AG09319 (cell line): ENCODE measurements at places on chromosomes 7 and 10.

- no peak for DNase-seq
Measured at GRCh38 chr7:157495594-157495993, 158.8 kb downstream of the DNAJB6 start.

- DNase-seq: no peak
Measured at GRCh38 chr7:134599371-134599770, 47.3 kb upstream of the BPGM start.

- DNase-seq: no peak
Measured at GRCh38 chr7:155763691-155764437, 48.4 kb downstream of the SHH start.

GRCh38 chr10:77512219-77512578 lies 125.4 kb downstream of the KCNMA1 start:
- DNase-seq: no peak

DNA sequence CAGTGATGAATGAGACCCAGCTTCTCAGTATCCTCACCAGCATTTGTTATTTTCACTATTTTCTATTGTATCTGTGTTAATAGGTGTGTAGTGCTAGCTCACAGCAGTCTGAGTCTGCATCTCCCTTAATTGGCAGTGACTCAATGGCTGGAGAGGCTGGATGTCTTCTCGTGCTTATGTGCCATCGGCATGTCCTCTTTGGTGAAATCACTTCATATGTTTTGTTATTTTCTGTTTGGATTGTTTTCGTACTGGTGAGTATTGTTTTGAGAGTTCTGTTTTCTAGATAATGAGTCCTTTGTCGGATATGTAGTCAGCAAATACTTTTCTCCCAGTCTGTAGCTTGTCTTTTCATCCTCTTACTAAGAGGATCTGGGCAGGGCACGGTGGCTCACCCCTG lies 66.1 kb downstream of the AMZ1 start:
- no peak for DNase-seq

DNA sequence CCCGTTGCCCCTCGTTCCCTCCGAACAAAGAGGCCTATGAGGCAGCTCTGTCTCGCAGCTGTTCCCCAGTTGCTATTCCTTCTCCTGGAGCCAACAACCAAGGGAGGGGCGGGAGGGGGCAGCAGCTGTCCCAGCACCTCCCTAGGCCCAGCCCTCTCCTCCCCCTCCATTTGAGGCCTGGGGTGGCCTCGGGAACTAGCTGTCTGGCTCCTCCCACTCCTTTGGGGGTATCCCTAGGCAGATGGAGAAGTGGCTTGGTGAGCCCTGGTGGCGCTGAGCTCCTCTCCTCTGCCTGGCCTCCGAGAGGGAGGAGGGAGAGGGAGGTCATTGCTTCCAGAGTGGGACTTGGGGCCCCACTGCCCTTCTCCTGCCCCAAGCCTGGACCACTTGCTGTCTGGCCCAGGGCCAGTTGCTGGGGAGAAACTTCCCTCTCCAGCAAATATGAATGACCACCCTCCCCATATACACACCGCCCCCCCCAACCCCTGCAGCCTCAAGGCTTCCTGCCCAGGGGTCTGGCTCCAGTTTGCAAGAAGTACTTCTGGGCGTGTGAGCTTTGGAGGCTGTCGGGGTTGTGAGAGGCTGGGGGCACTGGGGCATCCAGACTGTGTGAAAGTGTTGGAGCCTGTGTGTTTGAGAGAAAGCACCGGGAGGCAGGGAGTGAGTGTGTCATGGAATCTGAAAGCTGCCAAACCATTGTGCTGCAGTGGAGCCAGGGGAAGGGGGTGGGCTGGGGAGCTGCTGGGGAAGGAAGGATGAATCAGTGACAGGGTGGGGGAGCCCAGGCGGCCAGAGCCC lies 3.1 kb downstream of the FLNC start:
- no peak for DNase-seq

- DNase-seq: no peak
Measured at GRCh38 chr10:101595591-101596433, 7.7 kb downstream of the DPCD start.

DNA sequence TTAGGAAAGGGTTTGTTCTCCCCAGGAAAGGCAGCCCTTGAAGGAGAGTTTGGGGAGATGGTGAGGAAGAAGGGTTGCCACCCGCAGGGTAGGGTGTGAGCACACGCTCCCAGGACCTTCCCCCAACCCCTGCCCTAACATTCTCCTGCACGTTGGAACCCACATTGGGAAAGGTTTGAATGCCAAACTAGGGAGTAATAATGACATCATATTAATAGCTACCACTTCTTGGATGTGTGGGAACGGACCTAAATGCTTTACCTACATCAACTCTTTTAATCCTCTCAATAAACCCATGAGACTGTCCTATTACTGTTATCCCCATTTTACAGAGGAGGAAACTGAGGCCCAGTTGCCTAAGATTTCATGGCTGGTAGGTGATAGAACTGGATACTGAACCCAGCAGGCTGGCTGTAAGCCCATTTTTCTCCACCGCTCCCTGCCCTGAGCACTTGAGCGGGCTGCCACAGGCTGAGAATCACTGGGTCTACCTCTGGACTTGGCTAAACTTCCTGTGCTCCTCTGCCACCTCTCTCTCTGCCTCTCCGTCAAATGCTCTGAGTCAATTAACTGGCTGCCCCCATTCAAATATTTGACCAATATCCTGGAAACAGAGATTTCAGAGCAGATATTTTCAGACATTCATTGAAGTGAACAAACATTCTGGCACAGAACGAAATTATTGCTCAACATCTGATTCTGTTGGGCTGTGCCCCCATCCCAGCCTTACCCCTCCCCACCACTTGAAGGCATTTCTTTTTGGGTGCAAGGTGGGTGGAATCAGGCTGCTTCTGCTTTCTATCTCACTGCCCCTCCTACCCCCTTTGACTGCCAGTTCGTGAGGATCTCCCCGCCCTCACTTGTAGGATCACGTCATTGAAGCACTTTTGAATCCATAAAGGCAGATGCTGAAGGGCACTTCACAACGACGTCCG lies 129.7 kb downstream of the C10orf105 start:
- no peak for DNase-seq

DNA sequence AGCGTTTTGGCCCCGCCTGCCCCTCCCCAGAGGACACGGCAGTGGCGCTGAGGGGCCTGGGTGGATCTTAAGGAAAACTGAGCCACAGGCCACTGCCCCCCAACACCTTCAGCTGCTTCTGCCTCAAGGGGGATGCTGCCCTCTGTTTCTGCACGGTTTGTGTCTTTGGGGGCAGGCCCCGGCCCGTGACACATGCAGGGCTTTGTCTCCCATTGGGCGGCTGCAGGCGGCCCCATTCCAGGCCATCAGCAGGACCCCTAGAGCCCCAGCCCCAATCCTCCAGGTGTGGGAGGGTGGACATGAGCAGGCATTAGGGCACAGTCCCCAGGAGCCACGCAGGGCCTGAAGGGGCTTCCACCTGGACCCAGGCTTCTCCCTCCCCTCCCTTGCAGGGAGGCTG lies 25.3 kb upstream of the PPP2R2D start:
- DNase-seq: no peak

GRCh38 chr10:43648095-43648397 lies 635 bp downstream of the ZNF32 start:
- DNase-seq: no peak

- DNase-seq: no peak
Measured at GRCh38 chr7:35386816-35387706, 133.2 kb upstream of the TBX20 start.

DNA sequence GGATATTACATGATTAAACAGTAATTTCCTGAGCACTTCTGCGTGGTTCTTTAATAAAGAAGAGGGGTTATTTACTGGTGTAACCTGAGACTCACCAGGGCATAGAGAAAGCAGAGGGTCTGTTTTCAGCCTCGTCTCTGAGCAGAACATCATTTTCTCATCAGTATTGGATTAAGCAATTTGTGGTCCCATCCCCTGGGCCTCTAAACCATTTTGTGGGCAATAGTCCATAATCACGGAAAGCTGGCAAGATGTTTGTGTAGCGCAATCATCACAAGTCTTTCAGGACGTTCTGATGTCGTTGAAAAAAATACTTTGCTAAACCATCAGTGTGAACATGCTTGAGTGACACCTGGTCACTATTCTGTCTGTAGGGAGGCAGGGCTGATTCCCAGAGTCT lies 37.1 kb upstream of the SEC61G start:
- DNase-seq: peak; percentile 53

- DNase-seq: no peak
Measured at GRCh38 chr10:119166118-119166500, 595 bp upstream of the SFXN4 start.

DNA sequence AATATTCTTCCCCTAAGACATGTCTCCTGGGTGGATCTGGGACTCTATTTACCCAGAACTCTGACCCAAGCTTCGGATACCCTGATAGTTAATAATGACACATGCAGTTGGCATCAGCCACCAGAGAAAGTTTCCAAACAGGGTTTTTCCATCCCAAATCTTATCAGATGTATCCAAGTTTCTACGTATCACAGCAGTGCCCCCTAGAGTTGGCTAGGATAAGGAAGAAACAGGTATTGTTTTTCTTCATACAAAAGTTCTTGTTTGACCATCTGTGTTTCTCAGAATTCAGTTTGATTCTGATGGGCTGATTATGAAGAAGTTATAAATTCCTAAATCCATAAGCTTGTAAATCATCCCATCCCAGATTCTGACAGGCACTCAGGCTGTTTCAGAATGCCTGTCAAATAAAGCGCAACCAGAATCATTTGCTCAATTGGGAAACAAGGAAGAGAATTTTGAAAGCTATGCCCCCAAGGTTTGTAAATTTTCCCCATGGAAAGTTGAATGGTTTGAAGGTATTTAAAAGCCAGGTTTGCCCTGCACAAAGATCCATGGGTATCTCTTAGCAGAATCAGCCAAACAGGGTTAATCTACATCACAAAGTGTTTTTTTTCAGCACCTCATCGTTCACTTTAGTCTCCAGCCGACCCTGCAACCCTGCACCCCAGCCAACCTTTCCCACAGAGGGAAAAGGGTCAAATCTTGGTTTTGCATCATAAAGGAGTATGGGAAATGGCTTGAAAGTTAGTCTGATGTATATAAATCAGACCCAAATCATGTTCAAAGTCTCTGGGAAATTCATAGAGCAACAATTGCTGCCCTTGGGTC lies 47.4 kb downstream of the NRAP start:
- DNase-seq: no peak

DNA sequence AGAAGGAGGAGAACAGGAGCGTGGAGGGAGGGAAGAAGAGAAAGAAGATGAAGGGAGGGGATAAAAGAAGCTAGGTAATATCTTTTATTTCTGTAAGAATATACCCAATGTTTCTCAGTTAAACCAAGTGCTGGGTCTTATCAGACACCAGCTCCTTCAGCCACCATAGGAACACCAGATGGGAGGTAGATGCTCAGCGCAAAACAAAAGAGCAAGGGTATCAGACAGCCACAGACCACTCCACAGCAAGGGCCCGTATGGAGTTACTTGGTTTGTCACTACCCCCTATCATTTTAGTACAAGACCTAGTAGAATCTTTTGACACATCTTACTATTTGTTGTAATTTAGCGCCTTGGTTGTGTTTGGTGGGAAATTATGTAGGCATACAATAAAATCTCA lies 65.9 kb upstream of the FAM133B start:
- DNase-seq: no peak

- no peak for DNase-seq
Measured at GRCh38 chr7:71444130-71444529, 312.2 kb downstream of the GALNT17 start.

- no peak for DNase-seq
Measured at GRCh38 chr7:19161671-19162070, 16.4 kb upstream of the FERD3L start.

DNA sequence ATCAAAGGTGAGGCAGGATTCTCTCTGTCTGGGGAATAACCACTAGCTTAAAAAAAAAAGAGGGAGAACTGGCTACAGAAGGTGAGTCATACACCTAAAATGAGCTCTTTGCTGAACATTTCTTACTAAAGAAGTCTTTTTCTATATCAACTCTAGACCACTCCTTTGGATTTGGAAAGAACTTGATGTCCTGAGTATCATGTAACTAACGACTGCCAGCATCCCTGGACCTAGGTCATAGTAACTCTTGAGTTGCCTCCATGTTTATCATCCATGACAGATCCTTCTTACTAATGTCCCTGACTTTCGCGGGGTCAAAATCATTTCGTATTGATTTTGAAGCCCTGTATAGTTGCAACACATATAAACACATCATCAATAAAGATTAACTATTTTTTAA lies 89.1 kb downstream of the CNOT4 start:
- no peak for DNase-seq

- no peak for DNase-seq
Measured at GRCh38 chr10:20855398-20856038, 41.6 kb downstream of the NEBL start.

GRCh38 chr7:38177621-38178003 lies 433 bp upstream of the STARD3NL start:
- DNase-seq: no peak

GRCh38 chr7:131524115-131524514 lies 32.3 kb downstream of the PODXL start:
- DNase-seq: no peak

GRCh38 chr10:132347211-132347930 lies 15.4 kb downstream of the LRRC27 start:
- DNase-seq: no peak

DNA sequence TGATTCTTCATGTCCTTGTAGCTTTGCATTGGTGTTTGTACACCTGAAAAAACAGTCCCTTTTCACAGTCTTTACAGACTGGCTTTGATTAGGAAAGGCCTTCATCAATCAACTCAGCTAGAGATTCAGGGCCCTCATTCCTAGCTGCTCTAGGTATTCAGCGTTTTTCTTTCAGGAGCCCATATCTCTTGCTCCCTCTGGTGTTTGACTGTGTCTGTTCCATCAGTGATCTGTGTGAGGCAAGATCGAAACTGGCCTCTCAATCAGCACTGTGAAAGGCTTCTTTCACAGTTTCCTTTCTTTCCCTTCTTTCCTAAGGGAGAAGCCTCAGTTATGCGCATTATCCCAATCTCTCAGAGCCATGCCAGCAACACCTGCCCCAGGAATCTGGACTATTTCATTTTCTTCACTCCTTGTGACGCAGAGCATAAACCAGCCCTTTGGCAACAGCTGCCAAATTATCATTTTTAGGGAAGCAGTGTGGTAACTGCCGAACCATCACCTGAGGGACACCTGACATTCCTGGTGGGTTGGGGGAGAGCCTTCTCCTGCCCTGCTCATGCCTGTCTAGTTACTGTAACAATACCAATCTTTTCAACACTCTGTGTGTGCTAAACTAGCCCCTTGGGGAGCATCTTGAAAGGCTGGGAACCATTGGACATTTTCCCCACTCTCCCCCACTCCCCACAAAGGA lies 75.7 kb upstream of the CCDC71L start:
- DNase-seq: peak; percentile 61

- no peak for DNase-seq
Measured at GRCh38 chr10:129546106-129546505, 79.1 kb downstream of the MGMT start.

DNA sequence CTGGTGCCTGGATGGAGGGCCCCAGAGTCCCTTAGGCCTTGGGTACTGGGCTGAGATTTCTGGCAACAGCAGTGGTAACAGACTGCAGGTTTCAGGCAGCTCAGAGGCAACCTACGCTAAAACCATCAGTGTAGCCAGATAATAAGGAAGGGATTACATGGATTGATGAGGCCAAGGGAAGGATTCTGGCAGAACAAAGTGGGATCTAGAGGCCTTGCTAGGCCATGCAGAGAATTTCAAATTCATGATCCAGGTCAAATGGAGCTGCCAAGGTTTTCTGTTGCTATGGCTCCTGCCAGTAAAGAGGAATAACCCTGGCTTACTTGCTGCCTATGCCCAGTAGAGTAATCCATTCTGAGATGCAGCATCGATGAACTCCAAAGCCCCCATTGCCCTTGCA lies 445.7 kb downstream of the ADRA2A start:
- DNase-seq: no peak

- DNase-seq: no peak
Measured at GRCh38 chr7:107666790-107667189, 6.2 kb downstream of the SLC26A4 start.

GRCh38 chr10:80159166-80159873 lies 26.8 kb downstream of the PLAC9 start:
- DNase-seq: no peak
